Spinal cord (tissue), 10 donors: ENCODE measurements at places on chromosomes 5 and 9. TPM values are rescaled to one million over a fixed set of nuclear protein-coding genes. Genes with fewer than 3 reads are reported as not detected.

SAPCD2 gene
- 12.6 TPM for total RNA-seq

DNA sequence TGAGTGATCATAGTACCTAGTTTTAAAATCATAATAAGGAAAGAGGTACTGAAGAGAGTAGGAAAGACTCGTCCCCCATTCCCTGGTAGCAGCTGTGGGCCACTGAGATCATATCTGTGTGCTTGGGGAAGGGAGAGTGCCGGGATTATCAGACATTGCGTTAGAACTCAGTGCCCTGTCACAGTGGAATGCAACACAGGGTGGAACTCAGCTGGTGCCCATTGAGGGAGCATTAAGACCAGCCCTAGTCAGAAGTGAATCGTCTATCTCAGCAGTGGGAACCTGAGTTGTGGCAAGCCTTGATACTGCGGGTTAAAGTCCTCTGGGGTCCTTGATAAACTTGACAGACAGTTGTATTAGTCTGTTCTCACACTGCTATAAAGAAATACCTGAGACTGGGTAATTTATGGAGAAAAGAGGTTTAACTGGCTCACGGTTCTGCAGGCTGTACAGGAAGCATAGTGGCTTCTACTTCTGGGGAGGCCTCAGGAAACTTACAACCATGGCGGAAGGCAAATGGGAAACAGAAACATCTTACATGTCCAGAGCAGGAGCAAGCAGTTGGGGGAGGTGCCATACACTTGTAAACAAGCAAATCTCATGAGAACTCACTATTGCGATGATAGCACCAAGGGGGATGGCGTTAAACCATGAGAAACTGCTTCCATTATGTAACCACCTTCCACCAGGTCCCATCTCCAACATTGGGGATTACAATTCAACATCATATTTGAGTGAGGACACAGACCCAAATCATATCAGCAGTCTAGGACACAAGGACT is 33.1 kb downstream of the NDUFAF2 start:
- no peak for DNase-seq

- no peak for DNase-seq
Measured at GRCh38 chr5:5592541-5592940, 170.1 kb downstream of the ICE1 start.

DNA sequence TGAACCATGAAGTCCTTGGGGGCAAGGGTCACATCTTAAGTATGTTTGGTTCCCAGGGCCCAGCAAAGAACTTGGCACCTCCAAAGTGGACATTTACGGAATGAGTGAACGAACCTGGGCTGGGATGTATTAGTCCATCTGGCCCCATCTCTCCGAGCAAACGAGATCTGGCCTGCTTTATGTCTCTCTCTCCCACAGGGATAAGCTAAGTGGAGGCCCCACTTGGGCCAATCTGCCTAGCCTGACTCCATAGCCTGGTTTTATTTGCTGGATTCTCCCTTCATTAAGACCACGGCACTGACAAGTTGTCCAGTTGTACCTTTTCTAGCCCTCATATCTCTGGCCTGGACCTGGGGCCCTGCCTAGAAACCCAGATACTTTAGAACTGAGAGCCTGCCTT is 2.1 kb downstream of the TTLL11 start:
- no peak for DNase-seq

CCNO gene
- 2.3 TPM for total RNA-seq

- DNase-seq: no peak
Measured at GRCh38 chr9:111900151-111900857, 3.7 kb downstream of the UGCG start.

PHYHD1 gene
- 7.8 TPM for total RNA-seq

GRCh38 chr9:70318002-70318401 is 59.2 kb downstream of the SMC5 start:
- DNase-seq: no peak

DNA sequence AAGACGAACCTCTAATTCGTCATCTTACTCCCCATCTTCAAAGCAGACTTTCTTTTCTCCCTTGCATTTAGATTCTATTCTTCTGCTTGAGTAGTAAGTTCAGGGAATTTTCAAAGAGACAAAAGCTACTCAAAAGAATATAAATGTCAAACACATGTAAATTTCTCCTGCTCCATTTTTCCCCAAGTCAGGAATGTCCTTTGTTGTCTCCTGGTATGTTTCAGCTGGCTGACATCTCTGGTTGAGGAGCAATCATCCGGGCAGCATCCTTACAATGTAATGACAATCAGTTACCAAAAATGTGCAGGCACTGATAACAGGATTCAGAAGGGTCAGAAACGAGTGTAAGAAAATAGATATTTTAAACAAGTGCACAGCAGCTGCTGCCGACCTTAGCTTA is 47.6 kb upstream of the PPP1R2B start:
- no peak for DNase-seq

GMCL2 gene
- total RNA-seq: not detected

GRCh38 chr5:157594675-157595459 is 19.3 kb upstream of the ADAM19 start:
- DNase-seq: no peak

DNA sequence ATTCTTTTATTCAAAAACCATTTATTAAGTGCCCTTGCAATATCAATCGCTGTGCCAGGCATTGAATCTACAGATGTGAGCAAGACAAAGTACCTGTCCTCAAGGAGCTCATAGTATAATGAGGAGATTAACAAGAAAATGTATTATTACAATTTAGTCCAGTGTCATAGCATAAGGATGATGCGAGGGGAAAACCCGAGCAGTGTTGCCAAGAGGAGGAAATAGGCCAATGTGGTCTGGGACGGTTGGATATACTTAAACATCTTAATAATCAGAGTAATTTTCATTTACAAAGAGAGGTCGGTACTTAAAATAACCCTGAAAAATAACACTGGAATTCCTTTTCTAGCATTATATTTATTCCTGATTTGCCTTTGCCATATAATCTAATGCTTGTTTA is 18.5 kb downstream of the CD274 start:
- DNase-seq: no peak

DNA sequence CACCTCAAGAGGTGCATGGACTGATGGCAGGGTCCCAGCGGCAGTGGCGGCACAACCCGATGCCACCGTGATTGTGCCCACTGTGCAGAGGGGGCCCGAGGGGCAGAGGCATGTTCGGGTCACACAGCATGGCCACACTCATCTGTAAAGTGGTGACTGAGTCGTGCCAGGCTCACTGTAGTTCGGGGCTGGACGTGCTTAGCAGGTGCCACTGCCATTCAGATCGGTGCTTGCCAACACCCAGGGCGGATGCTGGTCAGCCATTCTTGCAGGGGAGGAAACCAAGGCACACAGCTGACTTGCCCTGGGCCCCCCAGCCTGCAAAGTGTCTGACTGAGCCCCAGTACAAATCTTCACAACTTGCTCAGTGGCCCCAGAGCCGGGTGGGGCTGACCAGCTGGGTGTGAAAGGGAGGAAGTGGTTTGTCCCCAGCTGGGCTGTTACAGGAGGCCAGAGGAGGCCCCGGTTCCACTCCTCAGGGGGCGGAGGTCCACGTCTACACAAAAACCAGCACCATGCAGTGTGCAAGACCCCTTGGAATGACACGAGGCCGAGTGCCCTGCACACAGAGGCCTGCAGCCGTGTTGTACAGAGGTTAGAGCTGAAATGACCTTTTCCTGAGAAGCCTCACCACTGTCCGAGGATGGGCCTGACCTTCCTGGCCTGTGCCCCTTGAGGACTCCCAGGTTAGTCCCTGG is 17.9 kb downstream of the FGD3 start:
- no peak for DNase-seq

- DNase-seq: no peak
Measured at GRCh38 chr5:16918156-16918555, 17.9 kb downstream of the MYO10 start.

FOXD4 gene
- total RNA-seq: 0.66 TPM

DNA sequence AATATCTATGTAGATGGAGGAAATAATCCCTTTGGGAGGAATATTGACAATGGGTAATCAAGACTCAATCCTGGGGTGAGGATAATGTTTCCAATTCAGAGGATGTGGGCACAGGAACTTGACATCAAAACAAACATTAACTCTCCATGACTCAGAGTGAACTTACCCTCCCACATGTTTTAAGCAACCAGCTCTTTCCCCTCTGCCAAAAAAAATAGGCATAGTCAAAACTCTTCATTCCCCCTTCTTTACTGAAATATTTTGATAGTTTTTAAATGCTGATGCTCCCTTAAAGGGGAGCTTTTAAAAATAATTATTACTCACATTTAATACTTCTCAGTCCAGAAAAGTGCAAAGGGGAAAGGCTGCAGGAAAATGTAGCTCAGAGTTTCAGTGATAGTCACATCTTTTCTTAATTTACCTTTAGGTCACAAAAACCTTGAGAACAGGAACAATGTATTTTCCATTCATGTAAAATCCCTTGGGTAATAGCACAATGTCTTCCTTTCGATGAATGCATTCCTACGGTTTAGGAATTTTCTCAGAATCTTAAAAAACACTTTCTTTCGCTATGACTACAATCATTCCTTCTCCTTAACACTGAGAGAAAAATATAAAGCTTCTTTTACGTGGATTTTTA is 298.4 kb upstream of the GRAMD2B start:
- DNase-seq: no peak

DNA sequence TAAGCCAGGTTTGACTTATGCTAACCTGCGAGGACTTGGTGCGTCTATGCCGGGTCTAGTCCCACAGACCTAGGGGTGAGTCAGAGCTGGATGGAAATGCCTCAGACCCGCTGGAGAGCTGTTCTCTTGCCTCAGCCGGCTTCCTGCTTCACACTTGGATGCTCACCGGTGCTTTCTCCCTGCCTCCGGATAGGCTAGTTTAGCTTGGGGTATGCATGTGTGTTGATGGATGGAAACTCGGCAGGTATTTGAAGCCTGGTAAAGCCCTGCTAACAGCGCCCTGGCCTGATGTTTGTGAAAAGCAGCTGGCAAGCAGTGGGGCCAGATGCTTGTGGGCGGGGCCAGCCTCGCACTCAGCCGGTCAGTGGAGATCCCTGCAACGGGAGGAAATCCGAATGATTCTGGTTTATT is 29.3 kb downstream of the PRRC2B start:
- DNase-seq: no peak
